CD4-positive, alpha-beta T cell treated with Interleukin-17A for 1 hour (primary cell): ENCODE measurements at places on chromosomes 3 and 15.

- DNase-seq = no peak
These were observed 894 bp upstream of the ANKRD63 start for GRCh38 chr15:40283615-40284300.

- no peak for DNase-seq
These were observed 232.6 kb downstream of the ABHD5 start for GRCh38 chr3:43923104-43923882.

DNA sequence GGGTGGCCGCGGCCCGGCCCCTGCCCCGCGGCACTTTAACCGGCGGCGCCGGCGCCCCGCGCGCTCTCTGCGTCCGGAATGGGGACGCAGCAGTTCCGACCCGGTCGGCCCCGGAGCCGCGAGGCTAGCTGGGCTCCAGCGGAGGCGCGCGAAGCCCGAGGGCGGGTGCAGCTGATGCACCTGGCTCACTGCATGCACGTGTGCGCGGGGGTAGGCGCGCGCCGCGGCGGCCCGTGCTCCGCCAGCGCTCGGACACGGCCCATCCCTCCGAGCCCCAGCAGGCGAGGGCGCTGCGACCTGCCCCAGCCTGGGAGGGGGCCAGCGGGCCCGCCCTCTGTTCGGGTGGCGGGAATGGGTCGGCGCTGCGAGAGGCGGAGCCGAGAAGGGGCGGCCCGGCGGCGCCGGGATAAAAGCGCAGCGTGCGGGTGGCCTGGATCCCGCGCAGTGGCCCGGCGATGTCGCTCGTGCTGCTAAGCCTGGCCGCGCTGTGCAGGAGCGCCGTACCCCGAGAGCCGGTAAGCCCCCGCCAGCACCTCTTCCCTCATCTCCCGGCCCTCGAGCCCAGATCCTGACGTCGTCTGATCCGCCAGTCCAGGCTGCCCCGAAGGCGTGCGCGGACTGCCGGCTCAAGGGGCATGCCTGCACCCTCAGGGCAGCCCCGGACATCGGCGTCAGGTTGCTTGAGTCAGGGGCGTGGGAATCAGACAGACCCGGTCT is at the start of the genes CHDH and IL17RB:
TSS of gene CHDH (minus strand) at position 286 of the 717 bp plus-strand sequence. CDS start 22,411 bp downstream, outside the sequence.
TSS of gene IL17RB (plus strand) at position 435 of the 717 bp plus-strand sequence. CDS start at position 456, 21 bp downstream.
- DNase-seq = no peak

GRCh38 chr3:168272343-168272985 is 176.7 kb upstream of the GOLIM4 start:
- DNase-seq = no peak

DNA sequence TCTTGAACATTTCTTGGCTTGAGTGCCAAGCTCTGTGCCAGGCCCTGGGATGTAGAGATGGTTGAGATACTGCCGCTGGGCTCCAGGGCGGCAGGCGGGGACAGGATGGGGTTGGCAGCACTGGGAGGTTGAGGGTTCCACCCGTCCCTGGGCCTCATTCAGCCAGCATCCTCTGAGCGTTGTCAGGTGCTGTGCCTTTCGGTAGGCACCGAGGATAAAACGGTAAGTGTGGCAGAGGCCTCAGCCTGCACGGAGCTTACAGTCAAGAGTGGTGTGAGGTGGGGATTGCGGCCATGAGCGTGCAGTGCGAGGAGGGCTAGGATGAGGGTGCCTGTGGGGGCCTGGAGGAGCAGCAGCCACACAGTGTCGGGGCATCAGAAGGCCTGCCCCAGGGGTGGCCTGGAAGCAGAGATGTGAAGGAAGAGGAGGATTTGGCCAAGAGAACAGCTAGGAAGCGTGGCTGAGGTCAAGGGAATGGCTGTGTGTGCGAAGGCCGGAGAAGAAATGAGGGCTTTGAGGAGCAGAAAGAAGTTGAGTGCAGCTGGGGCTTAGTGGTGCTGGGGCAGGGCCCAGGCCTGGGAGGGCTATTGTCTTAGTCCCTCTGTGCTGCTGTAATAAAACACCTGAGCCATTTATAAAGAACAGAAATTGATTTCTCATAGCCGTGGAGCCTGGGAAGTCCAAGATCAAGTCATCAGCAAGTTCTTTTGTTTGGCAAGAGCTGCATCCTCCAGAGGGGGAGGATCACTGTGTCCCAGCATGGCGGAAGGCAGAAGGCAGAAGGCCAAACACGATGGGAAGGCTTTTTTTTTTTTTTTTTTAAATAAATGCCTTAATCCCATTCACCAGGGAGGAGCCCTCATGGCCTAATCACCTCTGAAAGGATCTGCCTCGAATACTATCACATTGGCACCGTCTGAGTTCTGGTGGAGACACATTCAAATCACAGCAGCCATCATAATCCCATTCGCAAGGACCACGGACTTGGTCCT is 22.7 kb downstream of the CORO2B start:
- no peak for DNase-seq

GRCh38 chr3:14369675-14370669 is 32.4 kb upstream of the SLC6A6 start:
- DNase-seq = no peak

DNA sequence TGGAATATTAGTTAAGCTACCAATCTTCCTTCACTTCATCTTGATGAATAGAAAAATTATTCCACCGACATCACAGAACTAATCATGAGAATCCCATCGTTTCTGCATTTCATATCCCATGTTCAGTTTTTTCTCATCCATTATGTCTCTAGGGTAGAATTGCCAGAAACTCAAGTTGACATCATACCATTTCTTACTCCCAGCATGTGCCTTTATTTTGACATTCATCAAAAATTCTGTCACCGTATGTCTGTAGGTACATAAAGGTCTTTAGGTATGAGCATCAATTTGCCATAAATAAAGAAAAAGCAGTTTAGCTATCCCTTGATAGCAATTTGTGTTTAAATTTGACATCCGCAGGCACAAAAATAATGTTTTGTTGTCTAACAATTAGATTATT is 175.5 kb upstream of the ROBO2 start:
- no peak for DNase-seq

- DNase-seq = no peak
These were observed 4.6 kb downstream of the RBM15B start for GRCh38 chr3:51395493-51396213.

GRCh38 chr3:55750525-55750924 is 263.4 kb upstream of the WNT5A start:
- no peak for DNase-seq

GRCh38 chr3:77102951-77103769 is 63.3 kb downstream of the ROBO2 start:
- no peak for DNase-seq

DNA sequence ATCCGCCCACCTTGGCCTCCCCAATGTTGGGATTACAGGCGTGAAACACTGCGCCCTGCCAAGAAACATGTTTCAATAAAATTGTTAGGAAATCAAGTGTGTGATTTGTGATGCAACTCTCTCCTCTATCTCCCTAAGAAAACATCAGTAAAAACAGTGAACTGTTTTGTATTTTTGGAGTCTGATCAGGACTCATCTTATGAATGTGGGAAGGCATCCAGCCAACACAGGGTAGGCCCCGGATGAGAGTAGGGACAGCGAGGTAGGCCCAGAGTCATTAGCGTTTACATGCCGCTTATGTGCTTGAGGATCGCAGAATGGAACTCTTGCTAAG is 884 bp upstream of the GLYCTK start:
- no peak for DNase-seq

DNA sequence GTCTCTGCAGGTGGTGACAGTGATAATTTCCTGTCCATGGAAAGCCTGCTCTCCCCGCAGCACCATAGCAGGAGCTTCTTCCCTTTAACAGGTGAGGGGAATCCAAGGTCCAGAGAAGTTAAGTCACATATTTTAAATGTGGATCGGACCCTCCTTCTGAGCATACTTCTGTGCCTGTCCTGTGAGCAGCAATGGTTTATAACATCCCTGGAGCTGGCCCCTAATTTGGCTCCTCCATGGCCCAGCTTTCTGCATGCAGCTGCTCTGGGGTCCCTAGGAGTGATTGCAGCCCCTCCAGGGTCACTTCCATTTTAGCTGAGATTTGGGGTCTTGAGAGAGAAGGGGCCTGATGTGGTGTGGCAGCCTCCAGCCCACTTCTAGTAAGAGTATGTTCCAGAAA is 127.8 kb downstream of the EEFSEC start:
- DNase-seq = no peak

DNA sequence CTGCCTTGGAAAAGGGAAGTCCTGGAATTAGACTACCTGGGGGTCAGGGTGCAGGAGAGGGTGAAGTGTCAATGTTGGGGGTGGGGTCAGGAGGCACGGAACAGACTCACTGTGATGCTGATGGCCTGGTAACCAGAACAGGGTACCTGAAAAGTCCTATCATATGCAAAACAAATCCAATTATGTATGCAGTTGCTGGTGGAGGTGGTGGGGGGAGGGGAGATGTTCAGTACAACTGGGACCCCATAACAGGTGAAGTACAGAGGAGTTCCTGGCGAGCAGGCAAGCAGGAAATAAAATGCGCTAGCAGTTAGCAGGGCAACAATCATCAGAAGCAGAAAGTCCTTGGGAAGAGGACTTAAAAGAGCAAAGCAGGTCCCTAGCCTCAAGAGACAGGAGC is 4.2 kb upstream of the KATNBL1 start:
- no peak for DNase-seq

- no peak for DNase-seq
These were observed 477.8 kb upstream of the PROK2 start for GRCh38 chr3:72262736-72263135.

DNA sequence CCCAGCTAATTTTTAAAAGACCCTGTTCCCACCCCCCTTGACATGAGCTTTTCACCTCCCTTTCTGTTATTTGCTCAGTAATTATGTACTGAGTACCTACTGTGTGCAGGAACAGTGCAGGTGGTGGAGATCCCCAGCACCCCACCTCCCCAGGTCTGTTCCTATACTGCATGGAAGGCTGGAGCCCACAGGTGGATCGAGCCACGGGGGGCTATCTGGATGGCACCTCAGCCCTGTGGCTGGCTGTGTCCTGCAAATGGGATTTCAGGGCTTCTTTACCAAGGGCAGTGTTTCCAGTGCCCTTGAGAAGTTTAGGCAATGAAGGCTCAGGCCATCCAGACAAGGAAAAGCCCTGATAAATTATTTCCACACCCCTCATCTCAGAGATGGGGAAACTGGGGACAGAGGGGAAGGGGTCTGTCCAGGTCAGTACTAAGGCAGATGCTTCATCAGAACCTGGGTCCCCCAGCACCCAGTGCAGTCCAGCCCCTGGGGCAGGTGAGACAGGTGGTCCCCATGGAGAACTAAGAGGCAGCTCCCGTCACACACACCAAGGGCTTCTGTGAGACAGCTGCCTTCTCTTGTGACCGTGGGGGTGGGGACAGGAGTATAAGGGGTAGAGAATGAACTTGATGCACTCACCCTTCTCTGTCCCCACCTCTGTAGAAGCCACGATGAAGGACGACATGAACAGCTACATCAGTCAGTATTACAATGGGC is 109.6 kb downstream of the ETFA start:
- no peak for DNase-seq
